A549 treated with dexamethasone at 1 μM for 4 hours (cell line): ENCODE measurements at places on chromosomes 16 and 17. TPM values are rescaled to one million over a fixed set of nuclear protein-coding genes. Genes with fewer than 3 reads are reported as not detected.

Gene CHRNE
- total RNA-seq = 0.05 to 0.25 TPM (median 0.06 TPM) in 3 of 5 replicates, not detected in the others

Gene NUBP1
- 46.8 to 51.3 TPM (median 48.1 TPM) in 5 replicates for total RNA-seq

Gene C1QL1
- total RNA-seq = 15.9 to 33.2 TPM (median 27.2 TPM) in 5 replicates

Gene C17orf58
- total RNA-seq = 16.7 to 18.5 TPM (median 17.2 TPM) in 5 replicates

Gene ABAT
- 0.18 to 0.33 TPM (median 0.29 TPM) in 5 replicates for total RNA-seq
